Stimulated activated CD8-positive, alpha-beta memory T cell treated with anti-CD3 and anti-CD28 coated beads, Interleukin-2, amount 100 ng/mL, for 1 hour (primary cell): ENCODE measurements at places on chromosomes 6 and 20.

GRCh38 chr6:129055796-129056195 is 172.9 kb downstream of the LAMA2 start:
- DNase-seq = no peak

GRCh38 chr6:27141529-27142015 is 105.9 kb upstream of the PRSS16 start:
- DNase-seq = no peak

DNA sequence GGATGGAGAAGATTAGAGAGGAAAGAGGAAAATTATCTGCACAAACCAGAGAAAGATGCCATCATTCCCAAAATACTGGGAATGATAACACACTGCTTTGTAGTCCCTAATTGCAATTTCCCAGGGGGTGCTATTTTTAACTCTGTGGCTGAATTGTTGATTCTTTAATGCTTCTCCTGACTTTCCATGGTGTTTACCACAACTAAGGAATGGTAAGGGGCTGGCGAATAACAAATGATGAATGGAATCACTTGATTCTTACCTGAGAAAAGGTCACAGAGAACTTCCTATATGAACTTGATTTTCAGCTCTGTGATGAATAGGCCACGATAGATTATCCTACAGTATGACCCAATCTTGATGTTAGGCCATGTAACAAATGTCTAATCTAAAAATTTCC is 22.0 kb upstream of the IGF2R start:
- no peak for DNase-seq

- no peak for DNase-seq
Observed at GRCh38 chr6:137122612-137123011, 50.8 kb downstream of the IL22RA2 start.

DNA sequence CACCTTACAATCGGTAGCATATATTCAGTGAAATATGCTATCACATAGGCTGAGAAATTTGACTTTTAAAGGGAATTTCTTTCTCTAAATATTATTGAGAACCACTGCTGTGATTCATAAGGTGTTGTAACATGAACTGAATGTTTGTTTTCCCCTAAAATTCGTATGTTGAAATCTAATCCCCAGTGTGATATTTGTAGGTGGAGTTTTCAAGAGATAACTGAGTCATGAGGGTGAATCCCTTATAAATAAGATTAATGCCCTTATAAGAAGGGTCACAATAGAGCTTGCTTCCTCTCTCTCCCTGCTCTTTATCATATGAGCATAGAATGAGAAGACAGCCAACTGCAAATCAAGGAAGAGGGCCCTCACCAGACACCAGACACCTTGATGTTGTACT is 64.8 kb downstream of the LMBRD1 start:
- no peak for DNase-seq

DNA sequence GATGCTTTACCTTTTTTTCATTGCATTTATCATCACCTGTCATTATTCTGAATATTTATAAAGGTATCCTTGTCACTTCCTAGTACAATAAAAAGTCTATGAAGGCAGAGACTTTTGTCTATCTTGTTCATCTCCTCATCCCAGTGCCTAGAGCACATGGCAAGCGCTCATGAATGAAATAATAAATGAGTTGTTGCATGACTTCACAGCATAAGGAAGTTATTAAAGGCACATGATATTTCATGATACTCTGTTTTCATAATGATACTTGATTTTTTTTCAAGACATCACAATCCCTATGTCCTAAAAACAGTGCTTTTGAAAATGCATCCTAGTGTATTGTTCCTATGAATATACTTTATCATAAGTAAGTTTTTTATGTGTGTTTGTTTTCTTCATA is 310.6 kb upstream of the RSPO3 start:
- DNase-seq = no peak

DNA sequence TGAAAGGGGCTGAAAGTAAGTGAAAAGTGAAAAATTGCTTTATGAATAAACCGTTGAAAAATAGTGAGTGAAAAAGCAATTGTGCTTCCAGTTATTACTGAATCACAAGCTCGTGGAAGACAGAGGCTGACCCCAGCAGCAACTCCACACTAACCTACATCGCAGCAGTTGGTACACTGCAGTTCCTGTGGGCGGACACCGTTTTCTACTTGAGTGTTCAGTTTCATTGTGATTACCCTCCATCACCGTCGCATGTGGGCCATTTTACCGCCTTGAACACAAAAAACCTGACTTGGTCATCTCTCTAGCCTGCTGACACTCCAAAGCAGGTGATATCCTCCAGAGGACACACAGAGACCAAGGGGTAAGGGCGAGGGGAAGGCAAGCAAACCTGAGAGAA is 28.4 kb downstream of the PRDM1 start:
- no peak for DNase-seq

GRCh38 chr6:57109880-57110279 is 19.9 kb downstream of the ZNF451 start:
- no peak for DNase-seq

DNA sequence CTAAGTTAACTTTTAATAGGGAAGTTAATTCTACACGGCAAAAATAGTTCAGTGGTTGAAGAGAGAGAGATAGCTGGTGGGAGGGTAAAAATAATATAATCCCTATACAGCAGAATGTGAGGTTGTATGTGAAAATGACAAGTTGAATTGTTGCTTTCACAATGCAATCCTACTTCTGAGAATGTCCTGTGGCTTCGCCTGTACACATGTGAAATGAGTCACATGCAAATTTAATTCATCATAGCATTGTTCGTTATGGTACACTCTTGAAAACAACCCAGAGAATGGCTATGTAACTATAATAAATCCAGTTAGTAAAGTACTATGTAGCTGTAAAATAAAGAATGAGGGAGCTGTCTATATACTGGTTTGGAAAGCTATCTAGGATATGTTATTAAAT is 46.0 kb upstream of the HINT3 start:
- DNase-seq = no peak

DNA sequence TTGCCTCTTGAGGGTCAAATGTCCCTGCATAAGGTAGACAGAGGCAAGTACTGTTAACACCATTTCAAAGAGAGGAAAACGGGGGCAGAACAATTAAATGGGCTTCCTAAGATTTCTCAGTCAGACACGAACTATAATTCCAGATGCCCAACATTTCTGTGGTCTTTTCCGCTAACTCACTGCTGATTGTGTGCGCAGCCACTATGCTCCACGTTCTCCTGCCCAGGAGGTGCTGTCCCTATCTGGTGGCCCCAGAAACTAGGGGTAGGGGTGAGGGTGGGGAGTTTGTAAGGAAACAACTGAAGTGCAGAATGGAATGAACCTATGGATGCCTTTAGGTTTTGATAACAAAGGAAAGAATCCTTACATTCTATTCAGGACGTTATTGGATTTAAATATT is 86.1 kb upstream of the BACH2 start:
- no peak for DNase-seq

DNA sequence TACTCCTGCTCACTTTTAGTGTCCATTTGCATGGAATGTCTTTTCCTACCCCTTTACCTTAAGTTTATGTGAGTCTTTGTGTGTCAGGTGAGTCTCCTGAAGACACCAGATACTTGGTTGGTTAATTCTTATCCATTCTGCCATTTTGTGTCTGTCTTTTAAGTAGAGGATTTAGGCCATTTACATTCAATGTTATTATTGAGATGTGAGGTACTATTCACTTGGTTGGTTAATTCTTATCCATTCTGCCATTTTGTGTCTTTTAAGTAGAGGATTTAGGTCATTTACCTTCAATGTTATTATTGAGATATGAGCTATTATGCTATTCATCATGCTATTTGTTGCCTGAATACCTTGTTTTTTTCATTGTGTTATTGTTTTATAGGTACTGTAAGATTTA is 113.8 kb downstream of the AIG1 start:
- DNase-seq = no peak

GRCh38 chr6:146931214-146931613 is 273.0 kb upstream of the STXBP5 start:
- no peak for DNase-seq

DNA sequence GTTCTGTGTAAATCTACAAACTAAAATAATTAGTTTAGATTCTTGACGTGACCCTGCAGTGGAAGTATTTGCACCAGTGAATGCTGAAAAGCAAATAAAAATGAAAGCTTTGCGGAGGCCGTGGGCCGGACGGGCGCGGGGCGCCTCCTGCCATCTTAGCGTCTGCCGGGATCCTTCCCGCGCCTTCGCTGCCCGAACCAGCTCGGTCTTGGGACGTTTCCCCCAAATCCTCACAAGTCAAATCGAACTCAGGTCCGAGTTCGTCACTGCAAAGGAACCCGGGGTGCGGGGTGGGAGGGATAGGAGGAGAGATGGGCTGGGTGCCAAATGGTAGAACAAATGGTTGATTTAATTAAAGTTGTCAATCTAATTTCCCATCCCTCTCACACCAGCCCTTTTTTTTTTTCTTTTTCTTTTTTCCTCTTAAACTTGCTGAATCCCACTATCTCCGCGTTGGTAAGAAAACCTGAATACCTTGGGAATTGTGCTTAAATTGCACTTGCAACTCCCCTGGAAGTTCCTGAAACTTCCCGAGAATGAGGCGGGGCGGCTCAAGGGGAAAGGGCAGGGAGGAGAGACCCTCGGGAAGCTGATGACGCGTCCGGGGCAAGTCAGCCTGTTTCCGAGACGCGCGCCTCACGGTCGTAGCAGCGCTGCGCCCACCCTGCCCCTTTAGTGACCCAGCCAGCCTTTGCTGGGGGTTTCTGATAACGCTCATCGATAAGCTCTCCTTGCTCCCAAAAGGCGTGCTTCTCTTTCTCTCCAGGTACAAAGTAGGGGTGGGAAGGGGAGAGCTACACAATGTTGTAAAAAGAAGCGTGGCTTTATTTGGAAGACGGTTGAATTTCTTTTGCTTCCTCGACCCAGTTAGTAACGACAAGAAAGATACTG is 1.8 kb downstream of the GJA1 start:
- DNase-seq = no peak

DNA sequence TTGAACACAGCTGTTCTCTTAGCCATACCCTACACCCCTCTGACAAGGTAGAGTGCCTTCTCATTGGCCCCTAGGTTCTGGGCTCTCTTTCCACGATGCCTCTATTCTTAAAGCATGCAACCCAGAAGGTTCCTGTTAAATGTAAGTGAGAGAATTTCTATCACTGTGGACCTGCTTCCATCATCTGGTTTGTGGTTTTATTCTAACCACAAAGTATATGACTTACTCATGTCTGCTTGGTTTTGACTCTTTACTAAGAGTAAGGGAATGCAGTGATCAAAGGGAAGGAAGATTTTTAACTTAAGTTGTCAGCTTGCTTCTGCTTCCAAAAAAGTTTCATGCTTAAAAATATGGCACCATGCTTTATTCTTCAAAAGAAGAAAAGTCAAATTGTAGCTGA is 80.2 kb downstream of the ANKEF1 start:
- DNase-seq = no peak

DNA sequence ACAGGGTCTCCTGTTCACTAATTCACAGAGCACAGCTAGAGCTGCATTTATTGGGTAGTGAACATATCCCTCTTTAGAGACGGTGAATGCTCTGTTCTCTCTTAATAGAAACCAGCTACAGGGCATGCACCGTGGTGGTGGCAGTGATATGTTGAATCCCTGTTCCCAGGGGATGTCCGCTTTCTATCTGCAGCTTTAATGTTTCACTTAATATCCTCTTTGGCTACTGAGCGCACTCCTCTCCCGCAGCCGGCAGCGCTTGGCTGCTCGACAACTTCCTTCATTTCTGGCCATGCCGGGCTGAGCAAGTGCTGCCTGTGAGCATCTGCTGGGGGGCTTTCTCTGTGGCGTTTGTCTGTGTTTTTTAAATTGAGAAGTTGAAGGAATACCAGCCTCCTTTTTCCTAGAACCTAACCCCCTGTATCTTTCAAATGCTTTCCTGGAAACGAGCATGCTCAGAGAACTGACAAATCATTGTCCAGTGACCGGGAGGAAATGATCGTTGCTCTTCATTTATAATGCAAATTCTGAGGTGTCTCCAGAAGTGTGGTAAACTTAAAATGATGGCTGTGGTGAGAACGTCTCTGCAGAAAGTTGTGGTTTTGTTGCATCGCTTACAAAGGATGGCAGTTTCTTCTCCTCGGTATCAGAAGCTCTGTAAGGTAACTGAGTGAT is 297.9 kb downstream of the UTRN start:
- no peak for DNase-seq

GRCh38 chr6:13147782-13148181 is 180.6 kb downstream of the TBC1D7 start:
- DNase-seq = no peak

- no peak for DNase-seq
Observed at GRCh38 chr6:108570517-108570916, 9.8 kb downstream of the FOXO3 start.

DNA sequence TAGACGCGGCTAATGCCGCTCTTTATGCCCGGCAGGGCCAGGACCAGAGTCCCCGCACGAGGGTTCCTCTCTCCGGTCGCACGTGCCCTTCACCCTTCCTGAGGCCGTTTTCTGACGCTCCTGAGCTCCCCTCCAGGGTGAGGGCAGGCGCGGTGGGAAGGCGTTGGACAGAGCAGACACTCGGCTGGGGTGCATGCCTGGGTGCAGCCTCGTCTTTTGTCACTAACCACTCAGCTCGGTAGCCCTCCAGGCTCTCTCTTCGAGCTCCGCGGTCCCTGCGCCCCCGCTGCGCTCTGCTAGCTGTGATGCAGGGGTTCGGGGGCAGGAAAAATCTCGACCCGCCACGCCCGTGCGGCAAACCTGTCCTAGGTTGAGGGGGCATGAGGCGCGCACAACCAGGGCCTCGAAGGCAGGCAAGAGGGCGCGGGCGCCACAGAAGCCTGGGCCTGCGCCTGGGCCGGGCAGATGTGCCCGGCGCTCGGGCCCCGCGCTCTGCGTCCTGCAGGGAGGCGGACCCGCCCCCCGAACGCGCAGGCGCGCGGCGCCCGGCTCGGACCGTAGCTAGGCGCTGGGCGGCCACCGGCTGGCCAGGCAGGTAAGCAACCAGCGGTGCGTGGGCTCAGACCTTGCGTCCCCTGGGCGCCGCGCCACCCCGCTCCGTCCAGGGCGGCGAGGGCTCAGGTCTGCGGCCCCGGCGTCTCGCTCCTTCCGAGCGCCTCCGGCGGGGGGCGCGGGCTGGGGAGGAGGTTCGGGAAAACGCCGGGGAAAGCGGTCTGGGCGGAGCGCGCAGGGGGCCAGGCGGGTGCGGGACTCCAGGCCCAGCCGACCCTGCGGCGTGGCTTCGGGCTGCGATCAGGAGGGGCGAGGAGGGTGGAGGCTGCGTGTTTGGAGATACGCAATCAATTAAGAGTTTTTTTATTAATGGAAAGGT is at the start of gene L3MBTL1:
Gene L3MBTL1, plus strand, starts transcription at position 548 of the 931 bp plus-strand sequence. CDS start 5,807 bp downstream, outside the sequence.
- DNase-seq = no peak

DNA sequence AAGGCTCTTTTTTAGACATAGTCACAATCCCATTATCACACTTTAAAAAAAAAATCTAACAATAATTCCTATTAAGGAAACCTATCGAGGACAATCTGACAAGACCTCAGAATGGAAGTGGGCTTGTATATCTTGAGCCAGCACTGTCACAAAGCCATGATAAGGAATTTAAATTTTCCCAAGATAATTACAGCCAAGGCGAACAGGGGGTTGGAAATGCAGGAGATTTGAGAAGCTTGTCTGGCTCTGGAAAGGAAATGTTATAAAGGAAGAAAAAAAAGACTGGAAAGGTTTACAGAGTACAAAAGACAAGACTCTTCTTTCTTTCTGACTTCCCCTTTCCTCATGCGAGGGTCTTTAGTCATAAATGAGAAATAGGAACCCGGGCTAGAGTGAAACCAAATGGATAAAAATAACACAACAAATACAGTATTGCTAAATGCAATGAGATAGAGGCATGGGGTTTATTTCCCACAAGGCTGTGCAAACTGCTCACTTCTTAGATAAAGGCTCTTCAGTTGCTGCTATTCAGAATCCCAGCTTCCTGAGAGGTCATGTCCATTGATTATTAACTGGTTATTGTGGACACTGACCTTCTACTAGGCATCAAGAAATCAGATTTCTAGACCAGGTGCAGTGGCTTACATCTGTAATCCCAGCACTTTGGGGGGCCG is 13.4 kb upstream of the GHRH start:
- no peak for DNase-seq

- no peak for DNase-seq
Observed at GRCh38 chr6:135170849-135171248, 10.3 kb upstream of the MYB start.
